T-helper 1 cell (primary cell): ENCODE measurements at places on chromosomes 4 and X.
A peak's percentile ranks its signal among the peaks of the same experiment; 100 is the strongest.

DNA sequence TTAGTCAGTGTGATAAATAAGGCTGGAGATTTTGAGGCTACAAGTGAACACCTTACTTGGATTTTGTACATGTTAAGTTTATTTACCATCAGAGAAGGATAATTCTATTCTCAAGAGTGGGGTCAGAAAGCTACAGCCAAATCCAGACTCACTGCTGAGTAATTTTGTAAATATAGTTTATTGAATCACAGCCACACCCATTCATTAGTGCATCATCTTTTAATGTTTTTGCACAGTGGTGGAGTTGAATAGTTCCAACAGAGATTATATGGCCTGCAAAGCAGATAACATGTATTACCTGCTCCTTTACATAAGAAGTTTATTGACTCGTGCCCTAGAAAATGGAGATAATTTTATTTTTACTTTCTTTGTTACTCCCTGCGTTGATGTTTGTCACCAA is 60.4 kb downstream of the PCDH18 start:
- DNase-seq = no peak

DNA sequence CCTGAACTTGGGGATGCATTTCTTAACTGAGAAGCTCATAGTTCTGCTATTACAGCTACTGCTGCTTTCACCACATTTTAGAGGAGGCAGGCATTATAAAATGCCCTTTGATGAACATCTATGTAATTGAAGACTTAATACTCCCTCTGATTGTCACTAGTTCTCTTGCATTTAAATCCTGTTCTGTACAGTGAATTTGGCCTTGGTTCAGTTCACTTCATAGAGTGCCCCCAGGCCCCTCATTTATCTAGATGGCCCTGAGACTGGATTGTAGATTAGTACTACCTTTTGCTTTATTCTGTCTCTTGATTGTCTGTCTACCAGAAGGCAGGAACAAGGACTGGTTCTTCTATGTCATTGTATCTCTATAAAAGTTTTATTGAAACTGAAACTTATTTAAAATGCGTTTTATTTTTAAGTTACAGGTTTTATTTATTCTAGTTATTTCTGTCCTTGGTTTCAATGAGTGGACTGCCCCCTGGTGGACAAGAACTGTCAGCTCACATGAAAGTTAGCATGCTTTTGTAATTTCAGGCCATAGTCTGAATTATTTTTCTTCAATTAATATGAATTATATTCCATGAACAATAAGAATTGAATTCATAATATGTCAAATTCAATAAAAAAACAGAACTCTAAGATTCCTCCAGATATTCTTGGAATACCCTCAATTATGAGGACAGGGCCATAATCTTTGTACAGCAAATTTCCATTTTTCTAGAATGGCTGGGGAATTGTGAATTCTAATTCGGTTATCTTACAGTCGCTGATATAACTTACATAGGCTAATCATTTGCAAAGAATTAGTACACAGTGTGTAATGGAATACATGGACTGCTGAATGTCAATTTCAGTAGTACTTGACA is 47.2 kb upstream of the TMEM33 start:
- DNase-seq = peak; percentile 33

DNA sequence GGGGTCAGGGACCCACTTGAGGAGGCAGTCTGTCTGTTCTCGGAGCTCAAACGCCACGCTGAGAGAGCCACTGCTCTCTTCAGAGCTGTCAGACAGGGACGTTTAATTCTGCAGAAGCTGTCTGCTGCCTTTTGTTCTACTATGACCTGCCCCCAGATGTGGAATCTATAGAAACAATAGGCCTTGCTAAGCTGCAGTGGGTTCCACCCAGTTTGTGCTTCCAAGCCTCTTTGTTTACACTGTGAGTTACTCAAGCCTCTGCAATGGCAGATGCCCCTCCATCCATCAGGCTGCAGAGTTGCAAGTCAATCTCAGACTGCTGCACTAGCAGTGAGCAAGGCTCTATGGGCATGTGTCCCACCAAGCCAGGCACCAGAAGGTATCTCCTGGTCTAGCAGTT is 158.1 kb downstream of the DTHD1 start:
- no peak for DNase-seq

DNA sequence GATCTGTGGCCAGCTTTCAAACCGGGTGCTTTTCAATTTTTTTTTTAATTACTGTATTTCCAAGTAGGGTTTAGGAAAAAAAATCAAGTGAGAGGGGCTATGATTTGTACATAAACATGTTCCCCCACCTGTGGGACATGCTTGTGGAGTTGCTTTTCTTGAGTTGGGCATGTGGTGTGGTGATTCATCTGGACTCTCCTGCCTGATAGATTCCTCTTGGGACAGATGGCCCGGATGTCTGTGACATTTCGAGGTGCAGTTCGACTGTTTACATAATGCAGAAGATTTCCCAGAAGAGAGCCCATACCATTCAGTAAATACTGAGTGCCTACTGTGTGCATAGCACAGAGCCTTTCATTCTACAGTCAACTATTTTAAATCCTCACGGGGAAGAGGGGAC is 49.9 kb downstream of the DOCK11 start:
- DNase-seq = no peak

- DNase-seq = no peak
These were observed 69.3 kb downstream of the BMP2K start for GRCh38 chr4:78845472-78845871.

GRCh38 chr4:101014417-101014816 is 332.9 kb downstream of the PPP3CA start:
- DNase-seq = no peak

GRCh38 chr4:85762529-85762871 is 287.6 kb downstream of the ARHGAP24 start:
- no peak for DNase-seq

DNA sequence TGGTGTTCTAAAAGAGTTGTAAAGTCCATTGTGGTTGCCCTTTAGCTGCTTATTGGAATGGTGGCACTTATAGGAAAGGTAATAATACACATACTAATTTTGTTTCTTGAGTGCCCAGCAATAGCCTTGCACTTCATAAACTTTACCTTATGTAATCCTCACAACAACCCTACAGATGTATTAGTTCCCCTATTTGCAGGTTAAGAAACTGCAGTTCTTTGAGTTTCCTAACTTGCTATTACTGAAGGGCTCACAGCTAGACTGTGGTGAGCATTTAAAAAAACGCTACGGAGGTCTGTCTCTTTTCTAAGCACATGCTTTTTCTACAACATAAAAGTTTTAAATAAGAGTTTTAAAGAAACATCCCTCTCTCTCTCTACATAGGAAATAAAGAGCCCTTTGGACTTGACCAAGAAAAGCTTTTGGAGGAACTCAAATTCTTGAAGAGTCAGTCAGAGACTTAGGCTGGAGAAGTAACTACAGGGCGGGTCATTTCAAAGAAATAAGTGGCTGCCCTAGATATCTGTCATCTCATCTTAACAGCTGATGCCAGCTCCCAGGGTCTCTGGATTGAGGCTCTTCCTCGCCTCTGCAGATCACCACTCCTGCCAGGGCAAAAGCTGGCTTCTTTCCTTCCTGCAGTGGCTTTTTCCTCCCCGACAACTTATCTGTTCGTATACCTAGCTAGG is 42.0 kb upstream of the FBXW7 start:
- no peak for DNase-seq

- no peak for DNase-seq
These were observed 803.0 kb downstream of the DMD start for GRCh38 chrX:32408389-32408788.

- no peak for DNase-seq
These were observed 123.4 kb upstream of the ATP6AP2 start for GRCh38 chrX:40457406-40457805.

DNA sequence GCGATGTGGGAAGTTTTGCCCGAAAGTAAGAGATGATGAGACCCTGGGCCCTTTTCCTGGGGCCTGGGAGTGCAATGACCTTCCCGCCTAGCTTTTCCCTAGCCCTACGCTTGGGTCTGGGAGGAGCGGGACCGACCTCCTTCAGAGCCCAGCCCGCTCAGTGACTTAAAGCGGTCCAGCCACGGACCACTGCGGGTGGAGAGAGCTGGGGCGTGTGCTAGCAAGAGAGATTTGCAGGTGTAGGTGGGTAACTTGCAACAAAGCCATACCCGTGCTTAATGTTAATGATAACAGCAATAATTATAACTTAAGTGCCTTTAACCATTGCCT is 503 bp upstream of the PDE5A start:
- no peak for DNase-seq

- no peak for DNase-seq
These were observed 743.3 kb upstream of the SLIT2 start for GRCh38 chr4:19508442-19508841.
